ENCODE measurements at places on chromosomes 4 and X.

DNA sequence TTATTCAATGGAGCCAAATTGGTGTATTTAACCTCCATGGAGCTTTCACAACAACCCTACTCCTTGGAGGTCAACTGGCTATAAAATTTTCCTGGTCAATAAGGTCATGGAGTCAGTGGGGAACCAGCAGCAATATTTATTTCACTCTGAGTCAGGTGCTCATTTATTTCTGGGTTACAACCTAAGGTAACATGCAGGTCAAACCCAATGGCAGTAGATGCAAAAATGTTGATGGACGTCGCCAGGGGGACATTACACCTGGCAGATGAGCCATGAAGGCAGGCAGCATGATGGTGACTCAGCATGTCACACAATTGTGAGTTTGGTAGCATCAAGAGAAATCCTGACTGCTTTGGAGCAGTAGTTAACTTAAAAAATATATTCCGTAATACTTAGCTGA is 514.1 kb downstream of the IL15 start:
- no peak for DNase-seq

GRCh38 chr4:153223427-153223801 is 19.2 kb downstream of the TRIM2 start:
- DNase-seq = no peak

GRCh38 chr4:57113870-57114269 is 3.7 kb upstream of the IGFBP7 start:
- no peak for DNase-seq

DNA sequence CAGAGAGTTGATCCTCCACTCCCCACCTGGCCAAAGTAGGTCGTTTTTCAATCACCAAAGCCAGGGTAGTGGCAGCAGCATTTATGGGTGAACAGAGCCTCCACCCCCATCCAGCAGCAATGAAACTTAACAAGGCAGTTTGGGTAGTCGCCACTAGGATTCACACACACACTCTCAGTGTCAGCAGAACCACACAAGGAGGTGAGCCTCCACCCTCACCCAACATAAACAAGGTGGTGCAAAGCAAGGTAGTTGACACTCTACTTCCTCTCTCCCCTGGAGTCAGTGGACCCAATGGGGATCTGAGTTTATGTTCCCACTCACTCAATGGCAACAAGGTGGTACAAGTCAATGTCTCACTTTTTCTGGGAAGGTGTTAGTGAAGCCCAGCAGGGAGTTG is 50.4 kb upstream of the CCDC149 start:
- DNase-seq = no peak

DNA sequence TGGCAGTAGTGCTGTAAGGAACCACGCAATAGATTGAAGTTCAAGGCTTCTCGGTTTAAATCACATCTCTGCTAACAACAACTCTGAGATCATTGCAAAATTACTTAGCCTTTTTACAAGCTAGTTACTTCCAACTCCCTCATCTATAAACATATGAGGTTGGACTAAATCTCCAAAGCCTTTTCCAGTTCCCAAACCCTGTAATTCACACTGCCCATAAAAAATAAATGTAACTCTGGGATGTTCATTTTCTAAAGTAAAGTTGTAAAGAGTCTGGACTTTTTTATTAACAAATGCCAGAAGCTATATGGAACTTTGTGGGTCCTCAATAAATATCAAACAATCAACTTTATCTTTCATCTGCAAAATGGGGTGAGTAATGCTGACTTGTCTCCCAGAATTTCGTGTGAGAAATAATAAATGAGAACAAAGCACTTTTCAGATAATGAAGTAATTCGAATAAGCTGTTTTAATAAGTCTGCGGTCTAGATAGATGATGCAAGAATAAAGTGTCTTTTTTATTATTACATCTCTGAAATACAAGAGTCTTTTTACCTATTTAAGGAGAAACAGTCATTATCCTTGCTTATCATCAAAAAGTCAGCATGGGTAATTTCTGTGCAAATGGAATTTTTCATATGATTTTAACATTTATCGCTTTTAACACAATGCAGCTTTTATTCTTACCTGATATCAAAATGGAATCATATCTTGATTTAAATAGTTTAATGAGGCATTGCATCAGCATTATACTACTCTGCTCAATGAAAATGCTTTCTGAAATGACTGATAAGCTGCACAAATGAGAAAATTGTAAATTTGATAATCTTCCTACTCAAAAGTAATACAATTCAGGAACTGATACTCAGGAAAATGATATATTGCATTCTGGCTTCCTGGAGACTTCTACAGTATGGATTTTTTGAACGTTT is 252.6 kb downstream of the BANK1 start:
- no peak for DNase-seq

- DNase-seq = no peak
Observed at GRCh38 chrX:110568441-110568840, 209.8 kb downstream of the RTL9 start.
